ENCODE measurements at places on chromosomes 2 and 18. TPM values are rescaled to one million over a fixed set of nuclear protein-coding genes. Genes with fewer than 3 reads are reported as not detected.

Gene SPATA3
- polyA plus RNA-seq = not detected

Gene RGPD3
- 0.24 TPM for polyA plus RNA-seq

Gene IL36RN
- not detected for polyA plus RNA-seq

Gene TTC39C
- polyA plus RNA-seq = 11.2 TPM

Gene PDE1A
- polyA plus RNA-seq = 16.1 TPM

Gene DSG1
- 0.19 TPM for polyA plus RNA-seq

Gene HOXD13
- polyA plus RNA-seq = not detected

Gene LINC00305
- not detected for polyA plus RNA-seq

Gene SEPTIN10
- polyA plus RNA-seq = 67.4 TPM

Gene PRSS56
- polyA plus RNA-seq = not detected

Gene SIX3
- polyA plus RNA-seq = not detected

Gene FSHR
- polyA plus RNA-seq = not detected

Gene C2orf69
- polyA plus RNA-seq = 12.2 TPM

Gene TCF23
- 0.10 TPM for polyA plus RNA-seq

Gene PSMA8
- 0.04 TPM for polyA plus RNA-seq

Gene SIX2
- 0.03 TPM for polyA plus RNA-seq

Gene RNF144A
- 7.2 TPM for polyA plus RNA-seq

Gene PPP3R1
- 43.9 TPM for polyA plus RNA-seq

Gene C1D
- 42.1 TPM for polyA plus RNA-seq

Gene POTEJ
- polyA plus RNA-seq = 0.07 TPM

Gene NMS
- not detected for polyA plus RNA-seq

Gene DIPK1C
- polyA plus RNA-seq = 0.33 TPM

Gene MAPRE3
- polyA plus RNA-seq = 20.7 TPM

Gene PLEK
- 8.0 TPM for polyA plus RNA-seq

Gene REG3G
- 5.0 TPM for polyA plus RNA-seq

Gene DSC2
- 65.2 TPM for polyA plus RNA-seq

Gene FBXO11
- 55.4 TPM for polyA plus RNA-seq

Gene SERPINE2
- polyA plus RNA-seq = 72.4 TPM

Gene HOXD10
- 0.18 TPM for polyA plus RNA-seq

Gene ANKRD30BL
- polyA plus RNA-seq = 0.09 TPM

Gene CYP26B1
- polyA plus RNA-seq = 6.1 TPM

Gene MERTK
- polyA plus RNA-seq = 8.7 TPM

Gene C2orf78
- polyA plus RNA-seq = not detected

Gene TEX44
- polyA plus RNA-seq = not detected

Gene TXNDC2
- 0.03 TPM for polyA plus RNA-seq

Gene RIOK3
- 93.8 TPM for polyA plus RNA-seq

Gene ZSWIM2
- not detected for polyA plus RNA-seq

Gene ACVR1
- 20.9 TPM for polyA plus RNA-seq

Gene CNRIP1
- polyA plus RNA-seq = 18.6 TPM

Gene KATNAL2
- polyA plus RNA-seq = 2.3 TPM

Gene STAT4
- 3.7 TPM for polyA plus RNA-seq

Gene ATOH8
- polyA plus RNA-seq = 5.1 TPM

Gene UGT1A3
- 0.16 TPM for polyA plus RNA-seq

Gene CFC1B
- 0.16 TPM for polyA plus RNA-seq

Gene PLA2R1
- 18.4 TPM for polyA plus RNA-seq

Gene OSR1
- polyA plus RNA-seq = 17.7 TPM

Gene GPR35
- 118 TPM for polyA plus RNA-seq

Gene PSMG2
- polyA plus RNA-seq = 81.6 TPM

Gene ECEL1
- 1.1 TPM for polyA plus RNA-seq

Gene CPLX4
- not detected for polyA plus RNA-seq

Gene ABCG5
- 35.8 TPM for polyA plus RNA-seq

Gene ADRA2B
- polyA plus RNA-seq = 0.84 TPM

Gene ANTXR1
- polyA plus RNA-seq = 29.6 TPM

Gene MAP3K2
- polyA plus RNA-seq = 27.5 TPM

Gene CNDP1
- polyA plus RNA-seq = 0.27 TPM

Gene DPP10
- 17.3 TPM for polyA plus RNA-seq

Gene TYW5
- polyA plus RNA-seq = 13.0 TPM

Gene KCNF1
- 1.3 TPM for polyA plus RNA-seq

Gene NT5DC4
- polyA plus RNA-seq = 2.6 TPM

Gene CERKL
- 7.6 TPM for polyA plus RNA-seq
